ENCODE measurements at places on chromosomes 16 and 17.

DNA sequence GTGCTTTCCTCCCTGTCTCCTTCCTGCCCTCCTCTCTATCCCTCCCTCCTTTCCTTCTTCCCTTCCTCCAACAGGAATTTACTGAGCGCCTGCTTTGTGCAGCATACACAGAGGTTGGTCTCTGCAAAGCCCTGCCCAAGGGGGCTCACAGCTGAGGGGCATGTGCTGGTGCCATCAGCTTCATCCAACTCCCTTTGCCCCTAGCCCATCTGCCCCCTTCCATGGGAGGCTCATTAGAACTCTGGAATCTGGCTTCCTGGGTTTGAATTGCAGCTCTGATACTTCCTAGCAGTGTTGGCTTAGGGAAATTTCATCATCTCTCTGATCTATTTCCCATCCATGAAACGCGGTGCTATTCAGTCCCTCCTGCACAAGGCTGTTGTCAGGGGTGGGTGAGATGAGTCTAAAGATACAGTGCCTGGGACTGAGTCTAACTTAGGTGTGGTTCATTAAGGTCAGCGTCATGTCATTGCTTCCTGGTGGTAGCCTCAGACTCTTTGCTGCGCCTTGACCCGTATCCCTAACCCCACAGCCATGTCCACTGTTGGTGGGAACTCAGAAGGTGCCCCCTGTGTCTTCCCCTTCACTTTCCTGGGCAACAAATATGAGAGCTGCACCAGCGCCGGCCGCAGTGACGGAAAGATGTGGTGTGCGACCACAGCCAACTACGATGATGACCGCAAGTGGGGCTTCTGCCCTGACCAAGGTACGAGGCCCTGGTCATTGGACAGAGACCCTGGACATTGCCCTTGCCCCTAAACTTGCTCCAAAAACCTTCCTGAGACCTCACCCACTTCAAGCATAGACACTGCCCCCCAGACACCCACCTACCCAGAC lies 10.3 kb downstream of the MMP2 start:
- DNase-seq, result no peak

GRCh38 chr17:3827124-3827773 lies 18.8 kb downstream of the NCBP3 start:
- peak; percentile 73 for DNase-seq

DNA sequence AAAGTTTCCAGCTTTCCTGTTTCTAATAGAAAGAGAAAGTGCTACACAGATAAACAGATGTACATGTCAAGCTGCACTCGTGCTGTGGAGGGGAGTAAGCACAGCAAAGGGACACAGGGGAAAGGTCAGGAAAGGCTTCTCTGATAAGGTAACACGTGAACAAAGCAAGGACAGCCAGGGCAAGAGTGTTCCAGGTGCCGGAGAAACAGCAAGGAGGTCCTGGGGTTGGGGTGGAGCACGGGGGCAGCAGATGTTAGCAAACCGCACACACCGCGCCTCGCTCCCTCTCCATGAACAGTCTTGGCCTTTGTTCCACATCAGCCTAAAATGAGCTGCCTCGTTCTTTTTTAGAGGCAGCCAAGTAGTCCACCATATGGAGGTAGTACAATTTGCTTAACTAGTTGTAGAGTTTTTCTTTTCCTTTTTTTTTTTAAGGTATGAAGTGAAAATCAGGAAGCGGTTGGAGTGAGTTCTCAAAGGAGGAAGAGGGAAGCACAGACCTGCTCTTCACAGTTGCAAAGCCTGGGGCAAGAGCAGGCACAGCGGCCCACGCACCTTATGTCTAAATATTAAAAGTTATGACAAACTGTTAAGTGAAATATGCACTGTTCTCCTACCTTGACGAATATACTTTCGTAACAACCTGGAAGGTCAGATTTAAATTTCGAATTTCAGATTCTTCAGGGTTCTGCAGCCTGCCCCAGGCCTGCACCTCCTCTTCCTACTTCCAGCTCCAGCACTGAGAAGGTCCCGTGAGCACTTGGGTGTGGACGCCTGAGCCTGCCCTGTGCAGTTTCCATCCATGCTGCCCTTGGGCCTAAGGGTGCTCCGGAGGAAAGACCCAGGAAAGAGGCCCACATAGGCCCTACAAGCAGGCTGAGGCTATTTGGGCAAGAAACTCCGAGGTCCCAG lies 41.5 kb upstream of the RPH3AL start:
- no peak for DNase-seq

DNA sequence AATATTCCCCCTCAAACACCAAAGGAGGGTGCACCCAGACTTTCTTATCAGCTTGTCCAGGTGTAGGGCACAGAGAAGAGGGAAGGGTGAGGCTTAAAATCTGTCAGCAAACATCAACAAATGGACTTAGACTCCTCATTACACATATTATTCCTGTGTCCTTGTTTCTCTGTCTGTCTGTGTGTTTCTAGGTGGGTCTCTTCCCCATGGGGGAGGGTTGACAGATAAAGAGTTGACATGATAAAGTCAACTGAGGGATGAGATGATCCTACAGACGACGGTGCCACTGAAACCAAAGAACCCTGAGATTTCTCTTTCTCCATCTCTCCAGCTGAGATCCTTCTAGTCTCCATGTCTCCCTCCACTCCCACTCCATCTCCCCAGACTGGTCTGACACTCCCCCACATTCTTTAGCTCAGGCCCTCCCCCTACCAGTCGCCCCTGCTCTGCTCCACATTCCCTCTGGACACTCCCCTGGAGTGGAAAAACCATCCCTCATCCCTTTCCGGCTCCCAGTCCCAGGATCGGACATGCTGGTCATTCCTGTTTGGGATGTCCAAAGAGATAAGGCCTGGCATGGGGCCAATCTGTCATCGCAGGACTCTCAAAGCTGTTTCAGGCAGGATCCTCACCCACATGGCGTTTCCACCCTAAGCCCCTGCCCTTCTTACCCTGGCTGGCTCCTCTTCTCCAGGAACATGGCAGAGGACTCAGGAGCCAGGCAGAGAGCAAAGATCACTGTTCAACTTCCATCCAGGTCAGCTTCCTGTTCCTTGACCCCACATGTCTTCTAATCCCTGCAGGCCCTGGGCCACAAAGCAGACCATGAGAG lies 2.9 kb upstream of the ITGA3 start:
- peak; percentile 42 for DNase-seq

GRCh38 chr17:40828454-40829044 lies 6.1 kb upstream of the KRT10 start:
- no peak for DNase-seq

GRCh38 chr16:70715860-70716357 lies 30.1 kb upstream of the MTSS2 start:
- DNase-seq, result peak; percentile 80

- DNase-seq, result no peak
These were observed 464 bp downstream of the HOXB1 start for GRCh38 chr17:48530208-48530886.

All from fibroblast of skin of right biceps (primary cell).